ENCODE measurements at places on chromosomes 2 and 18. TPM values are rescaled to one million over a fixed set of nuclear protein-coding genes. Genes with fewer than 3 reads are reported as not detected.

GRCh38 chr2:175036582-175037018 is 31.4 kb upstream of the CHN1 start:
- no peak for DNase-seq
- H3K27ac ChIP-seq = no peak overlapping the region
- H3K27me3 ChIP-seq = no peaks in the 10 kb centered on the region
- H3K4me1 ChIP-seq = no peaks in the 10 kb centered on the region
- H3K4me3 ChIP-seq = no peak overlapping the region
- H3K36me3 ChIP-seq = no peaks in the 10 kb centered on the region

- H3K4me1 ChIP-seq = peaks cover 8% of the 10 kb centered on the region
- H3K27ac ChIP-seq = no peak overlapping the region
- no peak overlapping the region for H3K4me3 ChIP-seq
Observed at GRCh38 chr2:75574106-75574505, 13.4 kb upstream of the EVA1A start.

- H3K27ac ChIP-seq = no peak overlapping the region
- H3K4me1 ChIP-seq = no peaks in the 10 kb centered on the region
- DNase-seq = no peak
- H3K4me3 ChIP-seq = no peak overlapping the region
- H3K27me3 ChIP-seq = no peaks in the 10 kb centered on the region
- H3K36me3 ChIP-seq = no peaks in the 10 kb centered on the region
Observed at GRCh38 chr2:240404174-240404852, 31.1 kb upstream of the GPC1 start.

Gene MATN3
- total RNA-seq = 1.0 TPM

Gene MYCN
- total RNA-seq = not detected

DNA sequence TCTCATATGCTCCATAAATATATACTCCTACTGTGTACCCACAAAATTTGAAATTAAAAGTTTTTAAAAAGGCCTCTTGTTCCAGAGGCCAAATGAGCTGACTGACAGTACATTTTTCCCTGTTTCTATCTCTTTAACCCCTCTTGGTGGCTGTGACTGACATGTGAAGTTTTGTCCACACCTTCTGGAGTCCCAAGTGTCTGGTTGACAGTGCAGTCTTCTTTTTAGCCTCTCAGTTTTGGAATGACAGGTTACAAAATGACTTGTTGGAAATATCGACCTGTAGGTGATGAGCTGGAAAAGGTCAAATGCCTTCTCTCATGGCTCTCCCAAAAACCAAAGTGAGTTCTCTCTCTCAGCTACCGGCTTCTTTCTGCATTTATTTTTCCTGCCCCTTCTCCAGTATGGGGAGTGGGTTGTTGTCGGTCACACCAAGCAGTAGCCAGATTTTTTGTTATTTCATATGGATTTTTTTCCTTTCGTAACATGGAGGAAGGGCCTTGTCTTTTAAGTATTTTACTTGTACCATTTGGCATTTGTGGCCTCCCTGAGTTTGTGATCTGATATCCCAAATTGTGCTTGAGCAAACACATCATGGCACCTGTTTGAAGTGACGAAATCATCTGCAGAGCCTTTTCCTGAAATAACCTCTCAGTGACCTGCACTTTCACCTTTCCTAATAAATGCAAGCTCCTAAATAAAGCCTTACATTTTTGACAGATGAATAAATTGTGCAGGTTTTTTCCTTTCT is 143.9 kb downstream of the ESCO1 start:
- no peak overlapping the region for H3K27ac ChIP-seq
- H3K4me3 ChIP-seq = no peak overlapping the region
- H3K27me3 ChIP-seq = no peaks in the 10 kb centered on the region
- no peaks in the 10 kb centered on the region for H3K4me1 ChIP-seq
- H3K36me3 ChIP-seq = no peaks in the 10 kb centered on the region

DNA sequence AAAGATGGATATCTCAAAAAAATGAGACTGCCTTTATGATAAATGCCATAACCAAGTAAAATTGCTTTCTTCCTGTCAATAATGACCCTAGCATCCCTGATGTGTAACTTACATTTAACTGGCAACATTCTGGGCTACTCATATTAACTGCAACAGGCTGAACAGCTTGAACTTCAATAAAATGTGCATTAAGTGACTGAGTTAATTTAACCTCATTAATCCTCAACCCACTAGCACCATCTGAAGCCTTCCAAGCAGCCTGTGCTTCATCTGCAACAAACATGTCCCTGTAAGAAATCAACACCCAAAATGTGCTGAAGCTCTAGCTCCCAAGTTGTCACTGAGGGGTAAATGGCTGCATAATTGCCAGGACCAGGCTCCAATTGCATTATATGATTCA is 296.2 kb upstream of the ZC3H15 start:
- no peak overlapping the region for H3K27ac ChIP-seq
- H3K27me3 ChIP-seq = no peaks in the 10 kb centered on the region
- no peak for DNase-seq

DNA sequence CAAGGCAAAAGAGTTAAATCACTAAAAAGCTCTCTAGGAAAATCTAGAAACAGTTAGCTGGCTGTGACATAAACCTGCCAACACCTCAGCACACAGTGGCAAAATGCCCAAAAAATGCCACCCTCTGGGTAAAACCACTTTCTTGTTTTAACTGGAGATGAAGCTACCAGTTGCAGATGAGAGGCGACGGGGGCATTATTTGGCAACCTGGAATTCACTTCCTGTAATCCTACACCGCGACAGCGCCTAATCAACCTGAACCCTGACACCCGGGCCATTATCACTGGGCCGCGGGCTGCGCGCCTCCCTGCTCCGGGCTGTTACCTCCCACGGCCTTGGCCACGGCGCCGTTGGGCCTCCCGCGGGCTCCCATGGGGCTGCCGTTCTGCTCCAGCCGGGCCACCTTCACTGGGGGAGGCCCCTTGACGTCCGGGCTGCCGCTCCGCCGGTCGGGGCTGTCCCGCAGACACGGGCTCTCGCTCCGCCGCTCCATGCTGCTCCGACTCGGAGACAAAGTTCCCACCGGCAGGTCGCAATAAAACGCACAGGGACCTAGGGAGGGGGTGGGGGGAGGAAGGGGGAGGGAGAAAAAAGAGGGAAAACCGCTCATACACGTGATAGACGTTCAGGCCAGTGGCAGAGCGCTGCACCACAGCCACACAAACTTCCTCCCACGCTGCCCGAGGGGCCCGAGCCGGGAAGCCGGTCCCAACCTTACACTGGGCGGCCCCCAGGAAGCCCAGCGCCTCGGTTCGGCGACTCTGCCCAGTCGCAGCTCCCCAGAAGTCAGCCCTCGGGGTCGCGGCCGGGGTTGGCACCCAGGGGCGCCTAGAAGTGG is 2.0 kb downstream of the SATB2 start:
- no peak overlapping the region for H3K4me3 ChIP-seq
- H3K36me3 ChIP-seq = no peaks in the 10 kb centered on the region
- H3K27ac ChIP-seq = no peak overlapping the region
- DNase-seq = no peak
- no peaks in the 10 kb centered on the region for H3K27me3 ChIP-seq

DNA sequence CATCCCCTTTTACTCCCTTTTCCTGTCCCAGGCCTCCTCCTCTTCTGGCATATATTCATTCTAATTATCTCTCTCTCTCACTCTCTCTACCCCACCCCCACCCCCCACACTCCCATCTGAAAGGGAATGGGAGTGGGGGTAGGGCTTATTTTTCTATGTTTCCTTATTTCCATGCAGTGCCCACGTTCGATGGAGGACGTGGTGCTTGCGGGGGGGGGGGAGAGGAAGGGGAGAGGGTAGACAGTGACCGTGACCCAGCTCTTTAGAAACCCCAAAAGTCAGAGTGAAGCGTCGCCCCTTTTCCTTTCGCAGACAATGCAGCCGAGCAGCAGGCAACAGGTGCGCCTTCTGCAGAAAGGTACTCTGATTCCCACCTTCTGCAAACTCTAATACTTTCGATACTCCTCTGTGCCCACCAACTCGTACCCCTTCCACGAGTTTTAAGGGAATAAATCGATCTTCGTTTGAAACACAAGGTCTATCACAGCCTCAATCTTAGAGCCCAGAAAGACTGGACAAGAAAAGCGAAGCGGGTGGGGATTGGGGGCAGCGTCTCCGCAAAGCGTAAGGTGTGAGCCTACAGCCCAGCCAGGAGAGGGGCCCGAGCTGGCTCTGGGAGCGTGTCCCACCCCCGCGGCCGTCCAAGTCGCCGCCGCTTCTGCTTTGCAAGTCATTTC is 891 bp upstream of the NR4A2 start:
- H3K4me1 ChIP-seq = peaks cover 17% of the 10 kb centered on the region
- H3K36me3 ChIP-seq = no peaks in the 10 kb centered on the region
- DNase-seq = no peak
- H3K27ac ChIP-seq = peak overlapping the region; percentile 100

Gene CGREF1
- 1.0 TPM for total RNA-seq

- no peak for DNase-seq
- H3K4me1 ChIP-seq = peaks cover 3% of the 10 kb centered on the region
- no peaks in the 10 kb centered on the region for H3K27me3 ChIP-seq
- peak overlapping the region; percentile 52 for H3K27ac ChIP-seq
- no peak overlapping the region for H3K4me3 ChIP-seq
- no peaks in the 10 kb centered on the region for H3K36me3 ChIP-seq
Observed at GRCh38 chr2:68387408-68388350, 22.6 kb downstream of the PLEK start.

Gene IL37
- total RNA-seq = not detected

DNA sequence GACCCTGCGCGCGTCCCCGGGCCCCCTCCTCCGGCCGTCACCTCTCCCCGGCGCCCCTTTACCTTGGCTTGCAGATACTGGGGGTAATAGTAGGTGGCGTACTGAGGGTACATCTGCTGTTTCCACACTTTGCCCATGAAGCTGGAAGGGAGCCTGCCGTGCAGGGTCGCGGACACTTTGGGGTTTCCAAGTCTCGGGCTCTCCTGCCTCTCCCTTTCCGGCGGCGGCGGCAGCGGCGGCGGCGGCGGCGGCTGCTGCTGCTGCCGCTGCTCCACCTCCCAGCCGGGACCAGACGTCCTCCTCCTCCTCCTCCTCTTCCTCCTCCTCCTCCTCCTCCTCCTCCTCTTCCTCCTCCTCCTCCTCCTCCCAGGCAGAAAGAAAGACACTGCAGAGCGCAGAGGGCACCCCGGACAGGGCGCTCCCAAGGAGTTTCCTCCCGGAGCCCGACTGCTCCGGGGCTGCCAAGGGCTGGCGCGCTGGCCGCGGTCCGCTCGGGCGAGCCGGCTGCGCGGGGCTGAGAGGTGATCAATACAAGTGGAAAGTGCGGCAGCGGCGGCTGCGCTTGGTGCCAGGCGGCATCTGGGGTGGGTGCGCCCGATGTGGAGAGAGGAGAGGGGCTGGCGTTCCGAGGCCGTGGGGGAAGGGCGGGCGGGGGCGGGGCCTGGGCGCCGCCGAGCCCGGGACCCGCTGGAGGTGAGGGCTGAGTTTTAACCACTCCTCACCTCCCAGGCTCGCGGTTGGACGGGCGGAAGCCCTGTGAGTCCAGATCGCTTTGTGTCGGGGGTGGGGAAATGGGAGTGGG is at the start of gene RBMS1:
Gene RBMS1 (minus strand): TSS at position 581 of the 802 bp plus-strand sequence. CDS start 444 bp downstream, at position 137.
- H3K4me1 ChIP-seq = peaks cover 23% of the 10 kb centered on the region
- H3K4me3 ChIP-seq = peak within 1 kb of the TSS; percentile 68
- H3K27ac ChIP-seq = peak within 1 kb of the TSS; percentile 97
- DNase-seq = peak; percentile 92

Gene CROCC2
- 3.0 TPM for total RNA-seq

Gene SOX11
- 0.13 TPM for total RNA-seq

DNA sequence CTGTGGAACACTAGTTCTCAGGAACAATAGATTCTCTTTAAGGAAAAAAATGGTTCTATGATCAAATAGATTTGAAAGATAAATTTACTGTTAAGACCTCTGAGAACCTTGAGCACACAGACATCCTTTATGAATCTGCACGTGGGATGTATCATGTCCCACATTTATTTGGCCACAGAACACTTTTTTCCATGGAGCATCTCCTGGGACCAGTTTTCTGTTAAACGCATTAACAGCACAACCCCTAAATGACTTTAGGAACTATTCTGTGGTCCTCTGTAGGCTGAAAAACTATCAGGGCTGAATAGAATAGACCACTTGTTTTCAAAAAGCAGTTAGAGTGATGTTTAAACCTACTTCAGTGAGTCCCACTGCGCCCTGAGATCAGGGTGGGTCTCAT is 132.2 kb upstream of the PID1 start:
- no peaks in the 10 kb centered on the region for H3K27me3 ChIP-seq
- peaks cover 10% of the 10 kb centered on the region for H3K4me1 ChIP-seq
- no peak overlapping the region for H3K27ac ChIP-seq
- H3K4me3 ChIP-seq = no peak overlapping the region

- no peaks in the 10 kb centered on the region for H3K27me3 ChIP-seq
- DNase-seq = no peak
- peaks cover 15% of the 10 kb centered on the region for H3K36me3 ChIP-seq
- peaks cover 20% of the 10 kb centered on the region for H3K4me1 ChIP-seq
- H3K4me3 ChIP-seq = no peak overlapping the region
- H3K27ac ChIP-seq = no peak overlapping the region
Observed at GRCh38 chr2:38734299-38735058, 16.7 kb downstream of the SRSF7 start.

- no peaks in the 10 kb centered on the region for H3K4me1 ChIP-seq
- no peaks in the 10 kb centered on the region for H3K36me3 ChIP-seq
- DNase-seq = no peak
- H3K27ac ChIP-seq = no peak overlapping the region
Observed at GRCh38 chr2:168694173-168694572, 108.3 kb upstream of the NOSTRIN start.

- H3K27me3 ChIP-seq = no peaks in the 10 kb centered on the region
- H3K4me1 ChIP-seq = no peaks in the 10 kb centered on the region
Observed at GRCh38 chr2:207600231-207600630, 25.0 kb downstream of the METTL21A start.

- no peaks in the 10 kb centered on the region for H3K27me3 ChIP-seq
- no peak overlapping the region for H3K27ac ChIP-seq
- no peak for DNase-seq
- H3K4me1 ChIP-seq = no peaks in the 10 kb centered on the region
- peaks cover 5% of the 10 kb centered on the region for H3K36me3 ChIP-seq
Observed at GRCh38 chr2:42315844-42316470, 45.1 kb downstream of the COX7A2L start.

Gene ZNF142
- total RNA-seq = 24.6 TPM

GRCh38 chr2:19378939-19379338 is 20.5 kb upstream of the OSR1 start:
- no peaks in the 10 kb centered on the region for H3K4me1 ChIP-seq
- no peak for DNase-seq
- H3K27ac ChIP-seq = no peak overlapping the region
- no peak overlapping the region for H3K4me3 ChIP-seq

DNA sequence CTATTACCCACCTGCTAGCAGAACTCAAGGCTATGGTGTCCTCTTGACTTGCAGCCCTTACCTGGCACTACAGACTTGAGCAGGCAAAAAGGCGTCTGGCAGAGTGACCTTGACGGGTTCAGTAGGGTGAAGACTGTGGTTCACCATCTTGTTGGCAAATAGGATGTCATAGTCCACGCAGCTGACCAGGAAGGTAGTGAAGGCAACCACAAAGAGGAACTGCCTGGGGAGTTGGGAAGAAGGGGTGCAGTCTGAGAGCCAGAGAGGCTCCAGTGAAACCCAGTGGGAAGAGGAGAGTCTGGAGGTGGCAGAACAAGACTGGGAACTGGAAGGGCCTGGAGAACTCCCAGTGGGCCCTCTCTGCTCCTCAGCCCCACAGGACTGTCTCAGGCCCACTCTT is 4.1 kb downstream of the ATG9A start:
- H3K4me1 ChIP-seq = peaks cover 16% of the 10 kb centered on the region
- no peak overlapping the region for H3K4me3 ChIP-seq
- DNase-seq = peak; percentile 57
- H3K27ac ChIP-seq = no peak overlapping the region
- no peaks in the 10 kb centered on the region for H3K27me3 ChIP-seq
- H3K36me3 ChIP-seq = peaks cover 68% of the 10 kb centered on the region

- DNase-seq = no peak
- H3K36me3 ChIP-seq = no peaks in the 10 kb centered on the region
- peak overlapping the region; percentile 50 for H3K4me3 ChIP-seq
- no peaks in the 10 kb centered on the region for H3K27me3 ChIP-seq
- peak overlapping the region; percentile 94 for H3K27ac ChIP-seq
- H3K4me1 ChIP-seq = peaks cover 42% of the 10 kb centered on the region
Observed at GRCh38 chr2:156435396-156435717, 822 bp upstream of the GPD2 start.

Gene RPRD1A
- 38.3 TPM for total RNA-seq

Data from upper lobe of left lung (tissue), 6 donors.